ENCODE measurements at places on chromosomes 7 and 10.

DNA sequence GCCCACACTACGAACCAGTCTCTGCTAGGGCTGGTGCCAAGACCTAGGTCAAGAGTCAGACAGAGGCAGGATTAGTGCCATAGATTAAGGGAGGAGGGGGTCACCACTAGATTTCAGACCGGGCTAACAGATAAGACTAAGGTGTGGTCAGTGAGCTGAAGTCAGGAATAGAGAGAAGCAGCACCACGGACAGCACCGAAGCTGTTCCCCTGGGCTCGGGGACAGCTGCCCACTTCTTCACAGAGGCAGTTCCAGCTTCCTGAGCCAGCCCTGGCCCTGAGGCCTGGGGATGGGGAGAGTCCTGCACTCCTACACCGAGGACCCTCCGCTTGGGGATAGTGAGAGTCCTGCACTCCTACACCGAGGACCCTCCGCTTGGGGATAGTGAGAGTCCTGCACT is 11.2 kb upstream of the JAKMIP3 start:
- no peak for DNase-seq

DNA sequence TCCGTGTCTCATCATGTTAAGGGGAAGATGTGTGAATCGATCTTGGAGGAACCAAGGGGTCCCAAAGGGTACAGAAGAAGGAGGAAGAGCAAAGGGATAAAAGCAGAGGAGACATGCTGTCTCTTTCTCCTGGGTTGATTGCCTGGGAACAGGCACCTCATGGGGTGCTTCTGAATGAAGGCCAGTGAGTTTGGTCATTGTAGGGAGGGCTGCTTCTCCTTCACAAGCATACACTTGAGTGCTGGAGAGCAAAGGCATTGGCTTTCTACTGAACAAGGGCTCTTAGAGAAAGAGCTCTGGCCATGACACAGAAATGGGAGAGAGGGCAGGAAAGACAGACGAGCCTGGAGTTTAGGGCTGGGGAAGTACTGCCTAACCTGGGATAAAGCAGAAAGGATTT is 146.7 kb upstream of the NPY start:
- DNase-seq, result no peak

GRCh38 chr7:25260862-25261494 is 32.7 kb upstream of the NPVF start:
- DNase-seq, result no peak

- peak; percentile 95 for DNase-seq
Measured at GRCh38 chr10:98414932-98415730, at the start of gene PYROXD2. TSS of gene PYROXD2 (minus strand) at chr10:98415182. CDS start at chr10:98415135, 47 bp downstream.

DNA sequence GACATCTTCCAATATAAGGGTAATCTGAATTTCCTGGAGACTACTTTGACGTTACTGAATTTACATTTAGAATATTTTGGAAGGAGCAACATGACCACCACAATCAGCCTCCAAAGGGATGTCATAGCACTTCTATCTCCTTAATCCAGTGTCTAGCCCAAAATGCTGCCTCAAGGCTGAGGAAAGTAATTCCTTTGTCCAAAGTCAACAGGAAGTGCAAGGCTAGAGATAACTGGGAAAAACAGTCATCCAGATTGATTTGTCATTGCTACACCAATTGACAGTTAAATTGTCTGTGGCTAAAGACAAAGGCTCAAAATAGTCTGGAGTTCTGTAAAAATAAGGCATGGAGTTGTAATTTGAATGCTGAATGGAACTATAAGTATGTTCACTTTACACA is 3.9 kb upstream of the TFPI2 start:
- DNase-seq, result no peak

DNA sequence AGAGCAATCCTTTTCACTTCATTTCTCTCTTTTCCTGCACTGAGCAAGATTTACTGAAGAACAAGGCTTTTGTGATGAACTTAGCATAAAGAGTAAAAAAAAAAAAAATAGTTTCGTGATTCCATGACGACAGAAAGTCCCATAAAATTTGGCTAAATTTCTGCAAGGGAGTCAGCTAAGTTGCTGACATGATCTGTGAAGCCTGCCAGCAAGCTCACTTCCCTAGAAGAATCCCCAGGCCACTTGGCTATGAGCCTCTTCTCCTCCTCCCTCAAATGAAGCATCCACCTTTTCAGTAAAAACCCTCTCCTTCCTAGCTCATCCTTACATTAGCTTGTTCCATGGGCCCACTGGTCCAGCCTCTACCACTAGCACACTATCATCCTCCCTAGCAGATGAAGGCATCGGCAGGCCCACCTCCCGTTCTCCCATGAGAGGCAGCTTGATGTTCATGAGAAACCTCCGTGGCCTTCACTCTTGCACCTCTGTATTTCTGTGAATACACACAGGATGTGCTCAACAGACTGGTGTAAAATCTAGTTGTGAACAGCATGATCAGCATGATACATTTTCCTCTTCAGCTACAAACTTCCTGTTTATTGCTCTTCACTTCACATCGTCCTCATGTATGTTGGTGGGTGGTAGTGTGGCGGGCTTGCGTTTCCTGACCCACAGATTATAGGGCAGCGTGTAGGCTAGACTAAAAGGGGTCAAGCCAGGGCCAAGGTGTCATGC is 30.9 kb downstream of the GIMAP8 start:
- no peak for DNase-seq

GRCh38 chr7:117686311-117686935 is 186.8 kb downstream of the CTTNBP2 start:
- no peak for DNase-seq

DNA sequence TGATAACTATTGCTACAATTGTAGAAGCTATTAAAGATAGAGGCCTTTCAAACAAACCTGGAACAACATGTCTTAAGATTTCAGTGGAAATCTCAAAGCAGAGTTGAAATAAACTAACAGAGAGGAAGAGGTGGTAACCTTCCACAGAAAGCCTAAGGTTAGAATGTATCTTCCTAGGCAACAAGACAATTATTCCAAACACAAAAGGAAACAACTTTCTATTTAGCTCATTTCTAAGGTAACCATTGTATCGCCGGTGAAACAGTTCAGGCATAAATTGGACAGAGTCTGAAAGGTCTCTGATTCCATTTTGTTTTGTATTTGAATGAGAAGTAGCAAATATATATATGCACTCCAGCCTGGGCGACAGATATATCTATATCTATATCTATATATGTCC is 30.7 kb upstream of the HYCC1 start:
- peak; percentile 33 for DNase-seq

DNA sequence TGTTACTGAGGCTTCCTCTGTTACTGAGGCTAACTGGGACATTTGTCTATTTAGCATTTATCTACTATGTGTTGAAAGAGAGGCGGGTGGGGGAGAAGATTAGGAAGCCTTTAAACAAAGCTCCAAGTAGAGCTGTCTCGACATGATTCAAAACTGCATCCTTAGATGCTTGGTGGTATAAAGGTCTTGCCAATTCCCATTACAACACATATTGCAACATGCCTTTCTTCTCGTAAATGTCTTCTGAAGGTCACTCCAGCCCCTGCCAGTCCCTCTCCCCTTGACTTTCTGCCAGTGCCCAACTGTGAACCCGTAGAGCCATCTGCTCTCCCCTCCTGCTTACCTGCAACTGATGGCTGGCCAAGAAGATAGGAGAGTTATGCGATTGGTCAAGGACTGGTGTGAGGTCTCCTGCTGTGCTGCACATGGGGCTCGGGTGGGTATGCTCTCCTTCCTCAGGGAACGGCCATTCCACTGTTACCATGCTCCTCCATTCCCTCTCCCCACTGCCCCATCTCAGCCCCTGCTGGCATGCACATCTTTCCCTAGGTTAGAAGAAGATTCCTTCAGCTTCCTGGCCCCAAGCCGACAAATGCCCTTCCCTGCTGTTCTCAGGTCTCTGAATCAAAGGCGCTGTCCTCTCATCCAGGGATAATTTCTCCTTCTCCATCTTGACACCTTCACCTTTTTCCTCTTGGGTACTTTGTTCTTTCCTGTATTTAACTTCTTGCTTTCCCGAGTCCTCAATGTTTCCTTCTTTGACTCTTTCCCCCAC is 43.6 kb upstream of the ZNF32 start:
- no peak for DNase-seq

GRCh38 chr10:35770817-35771355 is 128.8 kb upstream of the FZD8 start:
- no peak for DNase-seq

- DNase-seq, result peak; percentile 48
Measured at GRCh38 chr7:20350996-20351692, 20.4 kb downstream of the ITGB8 start.

- no peak for DNase-seq
Measured at GRCh38 chr10:50884302-50884701, 1.1 kb downstream of the A1CF start.

DNA sequence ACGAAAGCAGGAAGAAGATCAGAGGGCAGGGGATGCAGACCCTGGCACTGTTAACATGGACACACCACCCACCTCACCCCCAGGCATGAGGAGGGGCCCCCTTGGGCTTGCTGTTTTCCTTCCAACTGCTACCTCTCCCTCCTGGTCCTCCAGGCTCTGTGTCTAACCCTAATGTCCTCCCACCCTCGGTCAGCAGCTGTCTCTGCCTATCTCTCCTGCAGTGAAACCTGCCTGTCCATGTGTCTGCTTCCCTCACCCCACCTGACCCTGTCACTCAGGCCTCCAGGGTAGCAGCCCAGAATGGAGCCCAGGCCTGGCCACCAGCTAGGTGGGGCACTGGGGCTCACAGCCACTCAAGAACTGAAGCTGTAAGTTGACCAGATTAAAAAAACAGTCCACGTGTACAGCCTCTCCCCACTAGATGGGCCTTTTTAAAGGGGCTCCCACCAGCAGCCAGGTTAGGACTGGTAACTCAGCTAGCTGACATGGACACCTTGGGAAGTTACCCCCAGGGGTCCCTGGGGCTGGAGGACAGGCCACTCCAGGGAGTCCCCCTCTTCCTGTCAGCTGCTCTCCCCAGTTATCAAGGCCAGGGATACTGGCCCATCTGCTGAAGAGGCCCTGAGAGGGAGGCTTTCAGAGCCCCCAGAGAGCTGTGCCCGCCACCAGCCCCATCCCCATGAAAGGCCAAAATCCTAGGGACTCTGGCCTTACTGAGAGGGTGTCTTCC is 1.5 kb downstream of the SMARCD3 start:
- DNase-seq, result no peak

GRCh38 chr10:65571011-65571570 is 1354.7 kb upstream of the LRRTM3 start:
- no peak for DNase-seq

GRCh38 chr7:66930341-66930740 is 9.3 kb downstream of the TMEM248 start:
- no peak for DNase-seq

GRCh38 chr10:86944031-86944419 is 13.4 kb downstream of the MMRN2 start:
- no peak for DNase-seq

GRCh38 chr7:3495530-3495929 is 194.5 kb downstream of the SDK1 start:
- no peak for DNase-seq

DNA sequence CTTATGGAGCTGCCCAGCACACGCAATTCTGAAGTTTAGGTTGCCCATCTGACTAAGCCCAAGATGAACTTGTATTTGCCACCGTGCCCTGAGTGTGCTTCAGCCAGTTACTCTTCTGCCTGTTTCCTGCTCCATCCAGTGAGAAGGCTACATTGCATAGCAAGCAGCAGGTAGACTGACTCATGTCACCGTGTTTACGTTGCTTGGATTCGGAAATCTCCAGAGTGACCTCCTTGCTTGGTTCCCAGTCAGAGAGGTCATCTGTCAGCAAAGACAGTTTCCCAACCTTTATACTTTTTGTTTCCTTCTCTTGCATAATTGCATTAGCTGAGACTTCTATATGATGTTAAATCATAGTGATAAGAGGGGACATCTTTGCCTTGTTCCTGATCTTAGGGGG is 30.9 kb downstream of the NACAD start:
- DNase-seq, result no peak

DNA sequence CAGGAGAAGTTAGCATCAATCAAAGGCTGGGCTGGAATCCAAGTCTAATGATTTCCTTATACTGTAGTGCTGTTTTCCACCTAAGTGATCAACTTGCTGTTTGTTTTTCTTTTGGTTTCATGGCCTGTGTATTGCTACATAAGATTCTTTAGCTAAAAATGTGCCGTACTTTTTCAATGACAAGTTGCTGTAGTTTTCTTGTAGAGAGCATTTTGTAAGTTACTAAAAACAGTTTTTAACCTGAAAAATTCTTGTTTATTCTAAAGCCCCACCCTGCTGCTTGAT is 1.3 kb downstream of the HELLS start:
- peak; percentile 4 for DNase-seq

DNA sequence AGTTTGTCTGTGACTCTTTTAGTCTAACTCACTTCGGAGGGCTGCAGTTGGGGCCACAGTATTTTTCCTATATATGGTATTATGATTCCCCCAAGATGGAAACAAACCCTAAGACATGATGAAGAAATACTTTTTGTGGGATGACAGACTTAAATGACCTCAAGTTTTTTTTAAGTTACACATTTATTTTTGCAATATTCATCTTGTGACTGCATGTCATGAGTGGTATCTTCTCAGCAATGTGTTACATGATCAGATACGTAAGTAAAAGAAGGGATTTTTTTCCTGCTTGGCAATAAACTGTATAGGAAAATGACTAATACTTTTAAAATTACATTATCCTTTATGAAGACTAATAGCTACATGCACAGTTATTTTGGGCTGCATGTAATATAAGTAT is 57.8 kb downstream of the OR13A1 start:
- no peak for DNase-seq

DNA sequence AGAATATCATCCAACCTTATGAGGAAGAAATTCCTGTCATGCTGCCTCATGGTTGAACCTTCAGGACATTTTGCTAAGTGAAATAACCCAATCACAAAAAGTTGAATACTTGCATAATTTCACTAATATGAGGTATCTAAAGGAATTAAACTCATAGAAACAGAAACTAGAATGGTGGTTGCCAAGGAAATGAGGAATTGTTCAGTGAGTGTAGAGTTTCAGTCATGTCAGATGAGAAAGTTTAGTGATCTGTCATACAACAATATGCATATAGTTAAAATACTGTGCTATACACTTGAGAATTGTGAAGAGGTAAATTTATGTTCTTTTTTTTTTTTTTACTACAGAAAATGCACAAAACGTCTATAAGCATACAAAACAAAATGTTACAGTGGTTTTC is 60.7 kb downstream of the R3HCC1L start:
- peak; percentile 16 for DNase-seq

GRCh38 chr7:50589364-50589763 is 24.2 kb upstream of the DDC start:
- no peak for DNase-seq

DNA sequence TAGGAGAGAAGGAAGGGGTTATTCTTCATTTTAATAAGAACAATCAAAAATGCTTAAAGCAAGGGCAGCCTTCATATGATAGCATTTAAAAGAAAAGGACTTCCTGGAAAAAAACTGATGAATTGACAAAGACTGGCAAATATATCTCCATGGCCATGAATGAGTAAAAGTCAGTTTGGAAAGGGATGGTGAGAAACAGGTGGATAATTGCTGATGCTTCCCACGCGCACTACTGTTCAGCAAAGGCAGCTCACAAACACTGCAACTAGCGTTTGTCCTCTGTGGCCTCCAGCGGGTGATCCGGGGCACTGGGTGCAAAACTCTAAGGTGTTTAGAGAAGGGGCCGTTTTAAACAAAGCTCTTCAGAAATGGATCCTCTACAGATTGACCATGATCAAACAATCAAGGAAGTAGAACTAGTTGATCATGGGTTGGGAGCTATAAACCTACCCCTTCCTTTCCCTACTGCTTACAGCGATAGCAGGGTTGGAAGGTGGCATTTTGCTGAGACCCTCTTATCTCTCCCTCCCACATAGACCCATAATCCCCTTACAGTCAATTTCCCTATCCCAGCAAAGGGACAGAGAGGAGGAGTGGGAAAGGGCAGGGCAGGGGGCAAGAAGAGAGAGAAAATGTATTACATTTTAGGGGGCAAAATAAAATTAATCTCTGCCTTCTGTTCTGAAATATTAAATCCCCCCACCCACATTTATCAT is 53.8 kb downstream of the SMURF1 start:
- DNase-seq, result no peak
